ENCODE measurements at places on chromosomes 2 and 18.

DNA sequence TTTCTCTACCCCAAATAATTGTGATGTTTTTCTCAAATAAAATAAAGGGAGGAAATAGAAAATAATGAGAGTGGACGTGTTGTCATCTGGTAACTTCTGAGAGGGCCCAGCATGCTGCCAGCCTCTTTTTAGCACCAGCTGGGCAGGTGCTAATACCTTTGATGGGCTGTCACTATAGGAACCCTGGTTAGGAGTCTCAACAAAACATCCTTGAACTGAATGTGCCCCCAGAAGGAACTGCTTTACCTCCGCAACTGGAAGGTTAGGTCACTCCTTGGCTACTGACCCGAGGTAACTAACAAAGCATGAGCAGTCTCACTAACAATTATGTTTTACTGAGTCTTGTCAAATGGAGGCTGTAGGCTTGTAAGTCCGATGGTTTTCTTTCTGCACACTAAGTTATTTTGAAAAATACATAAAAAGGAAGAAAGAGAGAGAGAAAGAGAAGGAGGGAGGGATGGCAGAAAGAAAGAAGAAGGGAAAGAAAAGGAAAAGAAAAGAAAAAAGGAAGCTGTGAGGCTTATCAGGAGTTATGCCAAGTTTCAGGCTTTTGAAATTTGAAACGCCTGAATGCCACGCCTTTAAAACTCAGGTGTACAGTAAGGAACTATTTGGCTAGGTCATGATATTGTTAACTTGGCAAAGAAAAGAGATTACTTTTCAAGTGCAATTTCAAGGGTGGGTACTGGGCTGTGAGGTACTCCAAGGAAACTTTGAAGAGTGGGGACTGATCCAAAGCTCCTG is 91.0 kb downstream of the TGIF1 start:
- DNase-seq = no peak

GRCh38 chr2:240648650-240649275 is 23.5 kb downstream of the GPR35 start:
- no peak for DNase-seq

- no peak for DNase-seq
Measured at GRCh38 chr18:58049000-58049688, 5.1 kb downstream of the NEDD4L start.

DNA sequence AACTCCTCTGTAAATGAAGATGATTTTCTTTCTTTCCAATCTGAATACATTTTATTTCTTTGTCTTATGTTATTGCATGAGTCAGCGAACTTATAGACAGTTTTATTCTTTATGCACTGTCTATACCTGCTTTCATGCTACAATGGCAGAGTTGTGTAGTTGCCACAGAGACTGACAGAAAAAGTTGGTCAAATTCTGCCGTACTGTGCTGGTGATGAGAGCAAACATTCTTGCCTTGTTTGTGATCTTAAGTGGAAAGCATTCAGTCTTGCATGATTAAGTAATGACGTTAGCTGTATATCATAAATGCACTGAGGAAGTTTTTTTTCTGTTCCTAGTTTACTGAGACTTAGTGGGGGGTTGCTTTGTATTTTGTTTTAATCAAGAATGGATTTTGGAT is 32.9 kb downstream of the ZC3H15 start:
- DNase-seq = no peak

- DNase-seq = no peak
Measured at GRCh38 chr2:101904916-101905315, 86.8 kb upstream of the IL1R2 start.

- no peak for DNase-seq
Measured at GRCh38 chr2:209805351-209805750, 33.7 kb downstream of the UNC80 start.

DNA sequence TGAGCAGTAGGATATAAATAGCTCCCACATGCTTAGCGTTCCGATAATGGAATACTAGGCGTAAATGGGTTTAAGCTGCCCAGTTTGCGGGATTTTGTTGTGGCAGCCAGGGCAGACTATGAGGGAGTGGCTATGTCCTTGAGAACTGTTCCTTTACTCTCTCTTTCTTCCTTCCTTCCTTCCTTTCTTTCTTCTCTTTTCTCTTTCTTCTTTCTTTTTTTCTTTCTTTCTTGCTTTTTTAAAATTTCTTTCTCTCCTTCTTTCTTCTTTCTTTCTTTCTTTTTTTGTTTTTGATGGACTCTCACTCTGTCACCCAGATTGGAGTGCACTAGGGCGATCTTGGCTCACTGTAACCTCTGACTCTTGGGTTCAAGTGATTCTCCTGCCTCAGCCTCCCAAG is 9.1 kb upstream of the PRELID3A start:
- no peak for DNase-seq

DNA sequence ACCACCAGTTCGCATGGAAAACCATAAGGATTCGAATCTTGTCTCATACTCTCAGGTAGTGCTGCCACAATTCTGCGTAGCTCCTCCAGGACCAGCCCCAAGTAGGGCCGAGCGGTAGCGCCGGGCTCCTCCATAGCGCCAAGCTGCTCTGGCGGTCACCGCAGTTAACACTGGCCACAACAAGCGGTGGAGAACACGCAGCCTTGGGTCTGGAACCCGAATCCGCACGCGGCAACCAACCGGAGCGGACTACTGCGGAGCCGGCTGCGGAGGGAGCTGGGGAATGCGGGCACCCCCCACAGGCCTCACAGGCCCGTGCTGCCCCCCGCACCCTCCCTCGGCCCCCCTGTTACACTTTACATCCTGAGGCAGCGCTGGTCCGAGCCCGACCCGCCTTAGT is 531.5 kb downstream of the STK39 start:
- no peak for DNase-seq

DNA sequence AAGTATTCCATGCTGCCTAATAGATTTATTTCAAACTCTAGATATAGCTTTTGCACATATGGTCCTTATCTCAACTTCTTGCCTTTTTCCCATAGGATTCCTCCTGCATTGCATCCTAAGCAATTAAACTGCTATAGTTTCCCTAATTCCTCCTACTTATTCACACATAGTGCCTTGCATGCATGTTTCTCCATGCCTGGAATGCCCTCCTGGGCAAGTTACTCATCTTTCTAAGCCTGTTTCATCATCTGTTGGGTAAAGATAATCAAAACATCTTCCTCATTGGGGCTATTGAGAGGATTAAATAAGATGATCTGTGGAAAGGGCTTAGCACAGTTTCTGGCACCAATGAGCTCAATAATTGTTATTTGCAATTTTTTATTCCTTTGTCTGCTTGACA is 726.5 kb downstream of the SLC4A3 start:
- no peak for DNase-seq

- no peak for DNase-seq
Measured at GRCh38 chr2:148865512-148865911, 9.5 kb upstream of the KIF5C start.

DNA sequence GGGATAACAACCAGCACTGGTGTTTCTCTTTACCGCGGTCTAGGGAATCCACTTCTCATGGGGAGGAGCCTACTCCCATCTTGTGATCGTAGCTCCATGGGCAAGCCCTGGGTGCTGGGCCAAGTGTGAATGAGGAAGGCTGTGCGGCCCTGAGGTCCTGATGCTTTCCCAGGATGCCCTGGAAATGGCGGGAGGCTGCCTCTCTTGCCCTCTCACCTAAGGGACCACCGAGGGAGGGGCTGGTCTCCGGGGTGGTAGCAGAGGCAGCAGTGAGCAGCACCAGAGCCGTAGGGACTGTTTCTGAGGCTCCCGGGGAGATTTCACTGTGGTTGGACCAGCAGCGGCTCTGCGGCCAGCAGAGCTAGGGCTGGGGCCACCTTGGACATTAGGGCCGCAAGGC is 15.5 kb upstream of the NPPC start:
- DNase-seq = no peak

GRCh38 chr2:107545066-107545465 is 281.6 kb upstream of the RGPD4 start:
- DNase-seq = no peak

GRCh38 chr18:37514953-37515352 is 50.6 kb downstream of the CELF4 start:
- DNase-seq = no peak

DNA sequence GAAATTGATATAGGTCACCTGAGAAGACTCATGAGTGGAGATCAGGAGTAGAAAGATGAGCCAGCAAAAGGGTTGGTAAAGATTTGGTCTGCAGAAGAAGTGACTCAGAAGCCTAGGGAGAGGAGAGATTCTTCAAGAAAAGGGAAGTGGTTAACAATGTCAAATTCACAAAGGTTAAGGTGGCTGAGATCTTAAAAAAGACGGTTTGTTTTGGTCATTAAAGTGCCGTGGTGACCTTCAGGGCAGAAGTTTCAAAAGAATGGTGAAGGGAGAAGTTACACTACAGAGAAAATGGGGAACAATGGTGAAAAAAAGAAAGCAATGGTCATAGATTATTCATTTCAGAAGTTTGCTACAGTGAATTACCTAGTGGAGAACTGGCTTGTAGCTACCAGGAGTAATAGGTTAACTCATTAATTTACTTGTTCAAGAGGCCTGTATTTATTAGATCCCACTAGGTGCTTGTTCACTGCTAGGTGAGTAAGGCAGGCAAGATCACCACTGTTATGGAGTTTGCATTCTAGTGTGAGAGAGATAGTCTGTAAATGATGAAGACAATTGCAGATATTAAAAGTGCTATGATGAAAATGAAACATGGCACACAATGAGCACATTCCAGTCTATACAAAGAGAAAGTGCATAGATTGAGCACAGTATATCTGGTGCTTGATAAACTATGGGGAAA is 43.0 kb downstream of the FBXO48 start:
- DNase-seq = no peak
